ENCODE measurements at places on chromosomes 13 and 19.

GRCh38 chr19:33311326-33311682 lies 9.0 kb upstream of the CEBPA start:
- no peak for DNase-seq

GRCh38 chr19:53424968-53425597 lies 6.7 kb upstream of the ZNF761 start:
- peak; percentile 49 for DNase-seq

- DNase-seq = no peak
Observed at GRCh38 chr19:41930926-41931592, 2.8 kb upstream of the ERFL start.

GRCh38 chr13:28671126-28671792 lies 12.3 kb downstream of the POMP start:
- DNase-seq = no peak

- no peak for DNase-seq
Observed at GRCh38 chr19:15866636-15867035, 31.2 kb downstream of the CYP4F2 start.
